ENCODE measurements at places on chromosomes 12 and 14.

- DNase-seq: no peak
Measured at GRCh38 chr14:41718477-41719166, 111.9 kb downstream of the LRFN5 start.

DNA sequence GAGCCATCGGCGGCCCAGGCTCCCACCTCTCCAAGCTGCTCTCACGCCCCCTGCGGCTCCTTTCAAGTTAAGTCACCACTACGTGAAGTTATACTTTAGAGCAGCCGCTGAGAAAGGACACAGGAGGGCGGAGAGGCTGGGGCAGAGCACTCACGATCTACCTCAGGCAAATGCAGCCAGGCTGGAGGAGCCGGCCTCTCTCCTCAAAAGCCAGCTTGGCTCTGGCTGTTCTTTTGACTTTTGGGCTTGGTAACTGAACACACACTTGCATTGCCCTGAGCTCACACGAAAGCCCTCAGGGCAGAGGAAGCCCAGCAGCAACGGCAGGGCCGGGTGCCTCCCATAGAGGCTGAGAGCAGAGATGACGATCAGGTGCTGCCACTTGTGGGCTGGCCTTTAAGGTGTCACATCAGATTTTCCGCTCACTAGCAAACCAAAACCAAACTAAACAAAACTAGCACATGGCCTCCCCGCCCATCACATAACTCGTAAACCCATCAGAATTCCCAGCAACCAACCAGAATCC lies 75.2 kb downstream of the PITPNM2 start:
- DNase-seq: peak; percentile 89

- no peak for DNase-seq
Measured at GRCh38 chr12:10392394-10392930, 2.6 kb upstream of the KLRK1 start.

DNA sequence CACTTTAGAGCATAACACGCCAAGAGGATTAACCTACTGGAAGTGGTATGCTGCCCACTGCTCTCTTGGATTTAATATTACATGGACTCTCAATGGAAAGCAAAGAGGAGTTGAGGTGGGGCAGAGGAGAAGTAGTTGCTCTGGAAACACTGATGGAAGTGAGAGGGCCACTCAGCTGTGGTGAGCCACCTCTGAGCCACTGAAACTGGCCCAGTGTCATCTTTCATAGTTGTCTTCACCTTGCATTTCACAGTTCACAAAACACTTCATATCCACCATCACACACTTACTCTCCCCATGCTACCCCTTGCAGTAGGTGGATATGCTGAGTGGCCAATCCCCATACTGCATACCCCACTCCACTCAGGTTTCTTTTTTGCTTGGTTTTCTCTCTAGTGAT lies 12.2 kb upstream of the PCED1B start:
- DNase-seq: no peak

GRCh38 chr14:79972230-79972629 lies 239.1 kb downstream of the DIO2 start:
- DNase-seq: no peak

DNA sequence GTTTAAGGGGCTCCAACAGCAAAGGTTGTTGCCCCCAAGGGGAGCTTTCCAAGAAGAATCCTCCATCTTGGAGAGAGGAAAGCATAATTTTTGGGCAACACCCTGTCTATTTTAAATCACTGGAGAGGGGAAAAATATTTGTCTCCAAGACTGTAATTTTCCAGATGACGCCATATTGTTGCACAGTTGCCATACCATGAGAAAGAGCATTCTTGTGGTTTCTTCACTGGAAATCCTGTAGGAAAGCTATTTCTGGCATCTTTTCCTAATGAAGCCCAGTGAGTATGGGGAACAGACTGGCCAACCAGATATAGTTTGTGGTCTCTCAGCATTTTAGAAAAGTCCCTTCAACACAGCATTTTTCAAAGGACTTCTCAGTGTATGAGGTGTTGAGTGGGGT lies 88.1 kb upstream of the MANSC4 start:
- DNase-seq: no peak

- no peak for DNase-seq
Measured at GRCh38 chr12:40312982-40313576, 88.3 kb downstream of the LRRK2 start.

- DNase-seq: no peak
Measured at GRCh38 chr12:96425321-96425720, 25.1 kb upstream of the CDK17 start.

- DNase-seq: no peak
Measured at GRCh38 chr12:42143452-42144157, 1.1 kb downstream of the GXYLT1 start.

- no peak for DNase-seq
Measured at GRCh38 chr12:88206601-88207000, 64.5 kb downstream of the TMTC3 start.

DNA sequence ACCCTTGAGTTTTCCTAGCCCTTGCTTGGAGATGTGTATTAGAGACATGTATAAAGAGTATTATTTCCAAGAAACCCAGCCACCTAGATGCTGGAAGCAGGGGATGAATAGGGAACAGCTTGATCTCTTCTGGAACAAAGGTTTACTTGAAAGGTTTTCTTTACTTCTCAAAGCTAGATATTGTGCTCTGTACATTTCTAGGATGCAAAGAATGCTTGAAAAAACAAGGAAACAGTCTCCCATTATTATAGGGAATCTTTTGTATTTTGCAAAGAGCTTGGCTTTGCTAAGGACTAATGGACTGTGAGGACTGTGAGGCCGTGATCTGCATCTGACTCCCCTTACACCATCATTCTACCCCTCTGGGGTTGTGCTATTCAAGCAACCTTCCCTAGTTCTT lies 77.9 kb downstream of the PRICKLE1 start:
- no peak for DNase-seq

DNA sequence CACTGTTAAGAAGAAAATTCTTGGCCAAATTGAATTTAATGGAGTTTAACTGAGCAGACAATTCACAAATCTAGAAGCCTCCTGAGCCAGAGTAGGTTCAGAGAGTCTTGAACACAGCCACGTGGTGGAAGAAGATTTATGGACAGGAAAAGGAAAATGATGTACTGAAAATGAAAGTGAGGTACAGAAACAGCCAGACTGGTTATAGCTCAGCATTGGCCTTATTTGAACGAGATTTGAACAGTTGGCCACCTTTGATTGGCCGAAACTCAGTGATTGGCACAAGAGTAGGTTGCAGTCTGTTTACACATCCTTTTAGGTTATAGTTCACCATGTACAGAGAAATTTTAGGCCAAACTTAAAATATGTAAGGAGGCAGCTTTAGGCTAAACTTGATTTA lies 9.9 kb downstream of the OAS2 start:
- no peak for DNase-seq

DNA sequence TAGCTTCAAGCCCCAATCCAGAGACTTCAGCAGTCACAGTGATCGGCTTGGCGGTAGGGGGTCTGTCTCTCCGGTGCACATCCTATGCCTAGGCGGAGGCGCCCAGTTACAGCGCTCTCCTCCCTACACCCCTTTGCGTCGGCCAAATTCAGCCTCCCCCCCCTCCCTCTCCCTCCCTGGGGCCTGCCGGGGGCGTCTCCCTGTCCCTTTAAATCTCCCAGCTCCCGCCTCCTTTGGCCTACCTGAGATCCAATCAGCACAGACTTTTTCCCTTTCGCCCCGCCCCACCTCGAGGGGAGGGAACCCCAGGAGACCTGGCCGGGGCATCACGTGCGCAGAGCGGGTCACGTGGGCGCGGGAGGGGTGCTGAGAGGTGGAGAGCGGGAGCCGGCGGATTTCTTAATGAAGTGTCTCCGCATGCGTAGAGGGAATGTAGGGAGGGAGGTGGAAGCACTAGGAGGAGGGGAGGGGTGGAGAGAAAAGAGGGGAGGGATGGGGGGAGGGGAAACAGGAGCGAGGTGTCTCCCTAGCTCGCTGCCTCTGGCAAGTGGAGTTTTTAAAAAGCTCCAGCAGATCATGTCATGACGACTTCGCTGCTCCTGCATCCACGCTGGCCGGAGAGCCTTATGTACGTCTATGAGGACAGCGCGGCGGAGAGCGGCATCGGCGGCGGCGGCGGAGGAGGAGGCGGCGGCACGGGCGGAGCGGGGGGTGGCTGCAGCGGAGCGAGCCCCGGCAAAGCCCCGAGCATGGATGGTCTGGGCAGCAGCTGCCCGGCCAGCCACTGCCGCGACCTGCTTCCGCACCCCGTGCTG lies at the start of gene HOXC13:
HOXC13 (plus strand) TSS at position 506 of the 815 bp plus-strand sequence; CDS start at position 582, 76 bp downstream.
- no peak for DNase-seq

DNA sequence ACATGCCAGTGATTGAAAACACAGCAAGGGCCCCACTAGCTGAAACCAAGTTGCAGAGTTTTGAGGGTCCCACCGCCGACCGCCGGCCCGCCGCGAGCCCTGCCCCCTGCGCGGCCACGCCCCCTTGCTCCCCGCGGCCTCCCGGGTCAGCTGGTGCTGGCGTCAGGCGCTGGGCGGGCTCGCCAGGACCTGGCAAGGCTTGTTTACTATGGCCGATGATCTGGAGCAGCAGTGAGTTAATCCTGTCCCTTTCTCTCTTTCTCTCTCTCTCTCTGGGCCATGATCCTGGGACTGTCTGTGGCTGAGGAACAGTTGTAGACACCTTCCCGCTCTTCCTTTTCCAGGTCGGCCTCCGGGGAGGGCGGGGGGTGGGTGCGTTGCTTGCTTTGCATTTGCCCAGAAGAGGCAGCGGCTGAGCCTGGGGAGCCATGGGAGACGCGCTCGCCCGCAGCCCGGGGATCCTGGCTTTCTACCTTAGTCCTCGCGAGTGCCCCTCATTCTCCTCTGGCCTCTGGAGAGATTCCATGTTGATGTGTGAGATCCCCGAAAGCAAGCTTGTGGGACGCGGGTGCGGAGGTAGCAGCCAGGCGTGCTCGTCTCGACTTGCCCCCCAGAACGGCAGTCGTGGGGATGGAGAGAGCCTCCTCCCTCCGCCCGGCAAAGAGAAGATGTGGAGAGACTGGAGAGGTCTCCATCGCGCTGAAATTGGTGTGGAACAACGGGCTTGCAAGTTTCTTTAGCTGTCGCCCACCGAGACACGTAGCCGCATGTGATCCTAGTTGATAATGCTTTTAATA lies at the start of gene ABHD4:
ABHD4 (plus strand) TSS at position 202 of the 797 bp plus-strand sequence; CDS start at position 209, 7 bp downstream.
- DNase-seq: peak; percentile 86

- no peak for DNase-seq
Measured at GRCh38 chr14:23249824-23250223, 12.1 kb downstream of the RNF212B start.

- peak; percentile 54 for DNase-seq
Measured at GRCh38 chr14:69320581-69321365, 60.8 kb downstream of the GALNT16 start.

Measured in activated effector memory CD4-positive, alpha-beta T cell treated with anti-CD3 and anti-CD28 coated beads, Interleukin-2, amount 50 U/mL, for 16 hours (primary cell).